A549 treated with Hydrocortisone at 1 μM for 4 hours (cell line): ENCODE measurements at places on chromosomes 5 and 9. TPM values are rescaled to one million over a fixed set of nuclear protein-coding genes. Genes with fewer than 3 reads are reported as not detected.

Gene UBQLN1
- 95.8 to 125 TPM (median 109 TPM) in 5 replicates for total RNA-seq

Gene TMEM171
- 4.6 to 6.6 TPM (median 5.8 TPM) in 5 replicates for total RNA-seq

Gene QRFP
- not detected in 5 replicates for total RNA-seq

Gene IRX4
- total RNA-seq: 0.22 to 0.49 TPM (median 0.37 TPM) in 5 replicates

Gene ARAP3
- 4.0 to 4.6 TPM (median 4.2 TPM) in 5 replicates for total RNA-seq

Gene FOXD4L5
- 0.03 TPM in 3 of 5 replicates, not detected in the others for total RNA-seq

Gene GADD45G
- total RNA-seq: 0.21 to 0.69 TPM (median 0.52 TPM) in 5 replicates

Gene NR2F1
- total RNA-seq: 4.1 to 4.9 TPM (median 4.4 TPM) in 5 replicates
